HepG2 (cell line): ENCODE measurements at places on chromosomes 4 and X. TPM values are rescaled to one million over a fixed set of nuclear protein-coding genes. Genes with fewer than 3 reads are reported as not detected.

DNA sequence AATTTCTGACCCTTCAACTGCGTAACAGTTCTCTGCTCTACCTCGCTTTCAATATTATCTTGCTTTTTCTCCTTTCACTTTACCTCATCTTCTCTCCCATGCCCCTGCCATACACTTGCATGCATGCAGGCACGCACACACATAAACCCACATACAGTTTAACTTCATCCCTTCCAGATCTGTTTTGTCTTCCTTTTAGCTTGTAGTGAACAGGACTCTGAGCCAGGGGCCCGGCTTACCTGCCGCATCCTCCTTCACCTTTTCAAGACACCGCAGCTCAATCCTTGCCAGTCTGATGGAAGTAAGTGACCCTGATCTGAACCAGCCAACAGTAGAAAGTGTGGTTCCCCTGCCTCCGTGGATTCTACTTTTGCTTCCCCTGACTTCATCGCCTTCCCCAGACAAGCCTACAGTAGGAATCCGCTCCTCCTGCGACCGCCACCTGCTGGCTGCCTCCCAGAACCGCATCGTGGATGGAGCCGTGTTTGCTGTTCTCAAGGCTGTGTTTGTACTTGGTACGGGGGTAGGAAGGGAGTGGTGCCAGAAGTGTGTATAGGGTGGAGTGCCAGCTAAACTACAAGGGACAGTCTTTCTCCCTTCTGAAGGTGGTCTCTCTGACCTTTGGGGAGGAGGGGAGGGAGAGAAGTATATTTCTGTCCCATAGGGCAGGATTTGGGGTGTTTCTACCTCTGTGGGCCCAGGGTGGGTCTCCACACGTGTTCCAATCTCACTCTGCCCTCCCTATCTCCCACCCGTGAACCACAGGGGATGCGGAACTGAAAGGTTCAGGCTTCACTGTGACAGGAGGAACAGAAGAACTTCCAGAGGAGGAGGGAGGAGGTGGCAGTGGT lies 10.7 kb downstream of the MED12 start:
- DNase-seq, result peak; percentile 35

- DNase-seq, result no peak
Observed at GRCh38 chr4:109414938-109415337, 18.7 kb upstream of the SEC24B start.

The DIPK2B gene
- not detected in 2 replicates for polyA plus RNA-seq

- DNase-seq, result peak; percentile 31
Observed at GRCh38 chr4:174318829-174319764, 35.4 kb downstream of the CEP44 start.

The RRH gene
- polyA plus RNA-seq, result 0.17 TPM in 1 of 2 replicates, not detected in the other

The PAGE4 gene
- polyA plus RNA-seq, result 0.35 TPM in 1 of 2 replicates, not detected in the other
